ENCODE measurements at places on chromosomes 11 and 22.
A peak's percentile ranks its signal among the peaks of the same experiment; 100 is the strongest.

DNA sequence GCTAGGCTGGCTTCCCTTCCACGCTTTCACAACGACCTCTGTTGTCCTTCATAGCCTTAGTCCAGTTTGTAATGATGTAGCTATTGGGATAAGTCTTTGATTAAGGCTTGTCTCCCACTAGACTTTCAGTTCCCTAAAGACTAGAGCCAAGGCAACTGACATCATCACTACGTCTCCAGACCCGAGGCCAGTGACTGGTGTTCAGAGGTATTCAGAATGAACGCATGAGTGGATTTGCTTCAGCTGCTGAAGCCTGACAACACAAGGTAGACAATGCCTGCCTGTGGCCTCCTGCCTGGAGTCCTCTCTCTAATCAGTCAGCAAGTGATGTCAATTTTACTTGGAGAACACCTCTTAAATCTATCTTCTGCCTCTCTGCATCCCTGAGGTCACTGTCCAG, 13.6 kb downstream of the EFCAB6 start:
- no peak for DNase-seq

DNA sequence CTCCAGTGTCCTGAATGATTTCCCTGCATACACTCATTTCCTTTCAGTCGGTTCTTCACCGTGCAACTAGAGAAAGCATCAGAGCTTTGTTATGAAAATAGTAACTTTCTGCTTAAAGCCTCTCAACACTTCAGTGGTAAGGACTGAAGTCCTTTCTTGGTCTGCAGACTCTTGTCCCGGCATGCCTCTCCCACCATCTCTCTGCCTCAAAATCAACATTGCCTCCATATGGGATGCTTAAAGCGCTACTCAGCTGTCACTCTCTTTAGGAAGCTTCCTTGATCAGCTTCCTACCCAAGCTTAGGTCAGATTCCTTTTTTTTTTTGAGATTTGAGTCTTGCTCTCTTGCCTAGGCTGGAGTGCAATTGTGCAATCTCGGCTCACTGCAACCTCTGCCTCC, 36.7 kb downstream of the APLP2 start:
- DNase-seq = no peak

GRCh38 chr11:36288442-36289225, 590 bp downstream of the COMMD9 start:
- DNase-seq = no peak

DNA sequence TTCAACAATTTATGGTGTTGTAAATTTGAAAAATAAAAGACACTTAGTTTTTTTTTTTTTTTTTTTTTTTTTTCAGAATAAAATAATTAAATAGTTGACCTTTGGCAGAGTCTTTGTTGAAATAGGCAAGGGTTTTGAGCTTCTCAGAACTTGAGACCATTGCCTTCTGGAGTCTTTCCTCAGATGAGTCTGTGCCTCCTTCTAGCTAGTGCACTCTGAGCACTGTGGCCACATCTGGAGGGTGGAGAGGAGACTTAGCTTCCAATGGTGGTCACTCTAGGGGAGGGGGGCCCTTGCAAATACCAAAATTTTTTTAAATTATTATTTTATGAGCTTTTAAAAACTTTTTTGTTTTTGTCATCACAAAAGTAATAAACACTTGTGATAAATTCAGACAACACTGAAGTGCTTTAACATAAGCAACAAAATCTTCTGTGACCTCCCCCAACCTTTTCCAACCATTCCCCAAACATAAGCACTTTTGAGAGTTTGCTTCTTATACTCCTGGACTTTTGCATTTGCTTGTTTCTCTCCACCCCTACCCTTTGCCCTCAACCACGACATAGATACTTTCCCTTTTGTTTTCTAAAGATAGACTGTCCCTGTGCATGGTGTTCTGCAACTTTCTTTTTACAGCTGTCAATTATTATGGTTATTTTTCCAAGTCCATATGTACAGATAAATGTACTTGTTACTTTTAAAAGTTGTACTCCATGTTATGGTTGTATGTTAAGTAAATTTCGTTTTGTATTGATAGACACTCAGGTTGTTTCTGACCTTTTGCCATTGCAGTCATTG, 41.1 kb downstream of the BMAL1 start:
- no peak for DNase-seq

DNA sequence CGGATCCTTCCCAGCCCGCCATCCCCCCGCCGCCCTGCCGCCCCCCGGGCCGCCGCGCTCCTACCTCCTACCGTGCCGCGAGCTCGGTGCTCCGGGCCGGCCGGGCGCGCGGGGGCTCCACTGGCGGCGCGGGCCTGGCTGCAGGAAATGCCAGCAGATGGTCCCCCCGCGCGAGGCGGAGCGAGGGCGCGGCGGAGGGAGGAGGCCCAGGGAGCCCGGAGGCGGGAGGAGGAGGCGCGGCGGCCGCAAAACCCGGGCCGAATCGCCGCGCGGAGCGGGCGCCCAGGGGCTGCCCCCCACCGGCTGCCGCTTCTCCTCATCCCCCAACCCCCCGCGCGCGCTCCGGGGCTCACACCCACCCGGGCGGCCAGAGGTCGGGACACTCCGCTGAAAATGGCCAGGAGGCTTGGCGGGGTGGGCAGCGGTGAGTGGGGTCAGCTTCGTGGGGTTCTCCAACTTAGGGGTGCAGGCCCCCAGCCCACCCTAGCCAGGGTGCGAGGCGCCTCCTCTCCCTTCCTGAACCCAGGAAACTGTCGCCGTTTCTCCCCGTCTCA, at the start of gene OSBPL5:
OSBPL5 (minus strand) TSS at position 159 of the 554 bp plus-strand sequence. CDS start 36,162 bp downstream, outside the sequence.
- peak; percentile 85 for DNase-seq

GRCh38 chr11:45679806-45680205, 14.4 kb upstream of the CHST1 start:
- DNase-seq = no peak

DNA sequence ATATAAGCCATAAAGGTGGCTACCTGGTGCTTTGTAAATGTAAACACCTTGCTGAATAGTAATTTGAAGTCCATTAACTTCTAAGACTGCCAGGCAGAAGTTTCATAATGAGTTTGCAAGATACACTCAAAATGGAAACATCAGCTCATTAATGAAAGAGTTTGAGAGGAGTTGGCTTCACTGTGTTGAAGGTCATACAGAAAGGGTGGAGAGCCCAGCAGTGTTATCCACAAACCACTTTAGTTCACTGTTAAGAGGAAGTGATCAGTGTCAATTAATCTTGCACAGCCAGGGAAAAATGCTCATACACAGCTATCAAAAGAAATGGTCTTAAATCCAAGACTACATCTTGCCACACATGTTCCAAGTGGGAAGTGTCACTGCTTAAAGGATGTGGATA, 689.4 kb downstream of the JRKL start:
- DNase-seq = no peak

- DNase-seq = peak; percentile 24
Measured at GRCh38 chr11:104490182-104490581, 326.2 kb upstream of the PDGFD start.

DNA sequence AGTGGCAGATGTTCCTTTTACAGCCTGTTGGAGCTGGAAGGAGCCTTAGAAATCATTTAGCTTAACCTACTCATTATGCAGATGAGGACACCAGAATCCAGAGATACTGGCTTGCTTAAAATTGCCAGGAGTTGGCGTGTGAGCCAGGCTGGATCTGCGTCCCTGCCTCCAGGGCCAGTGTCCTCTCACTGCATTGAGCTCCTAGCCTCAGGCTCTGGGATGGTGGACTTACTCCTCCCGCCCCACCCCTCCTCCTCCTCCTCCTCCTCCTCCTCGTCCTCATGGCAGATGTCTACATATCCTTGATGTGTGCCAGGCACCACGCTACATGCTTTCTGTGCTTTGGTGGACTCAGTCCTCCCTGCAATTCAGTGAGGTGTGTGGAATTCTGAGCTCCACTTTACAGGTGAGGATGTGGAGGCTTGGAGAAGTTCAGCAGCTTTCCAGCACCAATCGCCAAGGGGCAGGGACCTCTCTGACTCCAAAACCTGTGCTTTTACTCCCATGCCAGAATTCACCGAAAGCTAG, 24.1 kb downstream of the ADAMTS15 start:
- no peak for DNase-seq

DNA sequence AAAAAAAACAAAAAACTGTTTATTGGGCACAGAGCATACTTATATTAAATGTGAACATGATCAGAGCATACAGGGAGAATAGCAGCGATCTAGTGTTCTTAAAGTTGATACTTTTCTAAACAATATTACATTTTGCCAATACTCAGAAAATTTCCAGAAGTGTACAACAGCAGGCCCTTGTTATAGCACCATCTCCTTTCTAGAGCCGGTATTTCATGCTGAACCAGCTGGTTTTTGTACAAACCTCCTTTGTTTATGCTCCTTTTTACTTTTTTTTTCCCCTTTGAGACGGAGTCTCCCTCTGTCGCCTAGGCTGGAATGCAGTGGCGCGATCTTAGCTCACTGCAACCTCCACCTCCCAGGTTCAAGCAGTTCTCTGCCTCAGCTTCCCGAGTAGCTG, 90.7 kb downstream of the PPP6R3 start:
- DNase-seq = no peak

GRCh38 chr11:20003351-20003750, 156.9 kb downstream of the DBX1 start:
- no peak for DNase-seq

- DNase-seq = no peak
Measured at GRCh38 chr22:23791738-23792645, 5.2 kb downstream of the SMARCB1 start.

DNA sequence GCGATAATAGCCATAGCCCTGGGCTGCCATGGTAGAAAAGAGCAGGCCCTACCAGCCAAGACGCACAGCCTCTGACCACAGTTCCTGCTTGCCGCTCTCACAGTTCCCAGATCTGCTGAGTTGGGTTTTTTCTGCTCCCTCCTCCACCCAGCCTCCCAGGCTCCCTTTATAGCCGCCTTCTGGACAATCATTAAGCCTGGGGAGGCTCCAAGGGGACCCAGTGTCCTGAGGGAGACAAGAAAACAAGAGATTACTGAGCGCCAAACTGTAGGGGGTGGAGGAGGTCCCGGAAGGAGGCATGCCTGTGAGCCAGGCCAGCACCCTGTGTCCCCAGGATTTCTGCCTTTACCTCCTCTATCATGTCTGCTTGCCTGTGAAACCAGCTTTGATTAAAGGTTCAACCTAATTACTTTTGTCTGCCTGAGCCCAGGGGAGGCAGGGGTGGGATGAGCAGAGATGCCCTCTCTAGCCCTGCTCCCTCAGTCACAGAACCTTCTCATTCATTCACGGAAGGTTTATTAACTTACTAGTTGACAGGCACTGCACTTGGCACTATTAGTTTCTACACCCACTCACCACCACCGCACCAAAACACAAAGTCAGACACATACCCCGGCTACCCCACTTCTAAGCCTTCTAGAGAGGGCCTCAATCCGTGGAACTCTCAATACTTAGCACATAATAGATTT, 1.2 kb downstream of the SLC37A4 start:
- no peak for DNase-seq

GRCh38 chr11:42239188-42239587, 779.7 kb upstream of the LRRC4C start:
- no peak for DNase-seq

DNA sequence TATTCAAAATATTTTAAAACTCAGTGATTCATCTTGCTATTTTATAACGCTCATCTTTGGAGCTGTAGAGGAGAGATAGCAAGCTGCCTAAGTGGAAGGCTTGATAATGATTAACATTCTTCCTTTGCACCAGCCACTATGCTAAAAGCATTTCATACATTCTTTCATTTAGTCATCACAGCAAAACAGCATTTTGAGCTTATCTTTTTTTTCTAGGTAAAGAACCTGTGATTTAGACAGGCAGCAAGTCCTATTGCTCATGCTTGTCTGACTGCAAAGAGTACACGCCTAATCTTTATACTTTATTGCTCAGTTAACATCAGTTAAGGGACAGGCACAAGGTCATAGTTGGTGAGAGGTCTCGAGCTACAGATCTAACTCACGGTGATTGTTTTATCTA, 713.1 kb upstream of the ARHGAP42 start:
- DNase-seq = no peak

DNA sequence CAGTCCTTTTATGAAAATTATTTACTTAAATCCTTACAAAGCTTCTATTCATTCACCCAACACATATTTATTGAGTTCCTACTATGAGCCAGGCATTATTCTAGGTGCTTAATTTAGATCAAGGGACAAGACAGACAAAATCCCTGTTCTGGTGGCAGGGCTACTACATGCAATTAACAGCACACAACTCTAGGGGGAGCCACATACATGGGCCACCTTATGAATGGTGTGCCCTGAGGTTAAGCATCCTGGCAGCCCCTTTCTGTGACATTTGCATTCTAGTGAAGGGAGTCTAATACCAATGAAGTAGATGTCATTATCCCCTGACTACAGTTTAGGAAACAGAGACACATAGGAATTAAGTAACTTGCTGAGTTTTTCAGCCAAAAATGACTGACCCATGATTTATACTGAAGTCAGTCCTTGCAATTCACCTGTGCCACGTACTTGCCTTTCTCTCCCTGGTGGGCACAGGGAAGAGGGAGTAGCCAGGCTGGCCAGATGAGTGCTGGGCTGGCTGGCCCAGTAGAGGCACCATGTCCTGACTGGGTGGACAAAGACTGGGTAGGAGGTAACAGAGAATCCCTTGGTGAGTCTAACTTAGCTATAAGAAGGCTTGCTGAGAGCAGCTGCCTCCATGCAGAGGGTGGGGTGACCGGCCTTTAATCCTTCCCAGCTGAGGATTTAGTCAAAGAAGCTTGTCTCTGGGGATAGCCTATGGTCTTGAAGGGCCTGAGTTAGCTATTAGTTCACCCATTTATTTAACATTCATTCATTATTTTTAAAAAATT, 52.0 kb upstream of the ELF5 start:
- DNase-seq = peak; percentile 27

DNA sequence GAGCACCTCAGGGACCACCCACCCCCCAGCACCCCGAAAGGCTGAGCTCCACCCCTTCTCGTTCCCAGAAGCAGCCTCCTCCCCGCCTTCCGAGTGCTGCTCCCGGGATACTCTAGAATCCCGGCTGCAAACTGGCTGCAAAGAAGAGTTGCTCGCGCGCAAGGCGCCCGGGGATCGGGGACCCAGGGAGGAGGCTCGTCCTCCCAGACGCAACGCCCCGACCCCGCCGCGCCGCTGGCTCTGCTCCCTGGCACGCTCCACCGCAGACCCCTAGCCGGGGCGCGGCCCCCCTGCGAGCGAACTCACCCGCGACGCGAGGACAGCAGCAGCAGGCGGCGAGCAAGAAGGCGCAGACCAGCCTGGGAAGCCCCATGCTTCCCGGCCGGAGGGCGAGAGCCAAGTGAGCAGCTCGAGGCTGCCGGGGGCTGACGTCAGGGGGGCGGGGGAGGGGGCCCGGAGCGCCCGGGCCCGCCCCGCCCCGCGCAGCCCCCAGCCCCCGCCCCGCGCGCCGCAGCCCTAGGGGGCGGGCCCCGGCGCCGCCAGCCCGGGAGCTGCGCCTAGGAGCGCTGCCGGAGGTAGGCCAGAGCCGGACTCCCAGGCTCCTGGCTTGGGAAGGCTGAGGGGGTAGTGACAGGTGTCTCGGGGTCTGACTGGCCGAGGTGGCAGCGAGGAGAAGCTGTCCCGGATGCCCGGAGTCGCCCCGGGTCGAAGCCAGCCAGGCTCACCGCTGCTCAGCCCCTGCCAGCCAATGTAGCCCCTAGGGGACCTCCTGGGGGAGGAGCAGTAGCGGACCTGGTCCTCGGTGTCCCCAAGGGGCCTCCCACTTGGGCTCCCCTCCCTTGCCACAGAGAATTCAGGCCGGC, at the start of gene MCAM:
MCAM (minus strand) TSS at position 402 of the 863 bp plus-strand sequence; CDS start at position 373, 29 bp downstream.
- DNase-seq = peak; percentile 39
